Left ventricle myocardium superior (tissue), 1 donor: ENCODE measurements at places on chromosomes 1 and 21. TPM values are rescaled to one million over a fixed set of nuclear protein-coding genes. Genes with fewer than 3 reads are reported as not detected.
A peak's percentile ranks its signal among the peaks of the same experiment; 100 is the strongest.

DNA sequence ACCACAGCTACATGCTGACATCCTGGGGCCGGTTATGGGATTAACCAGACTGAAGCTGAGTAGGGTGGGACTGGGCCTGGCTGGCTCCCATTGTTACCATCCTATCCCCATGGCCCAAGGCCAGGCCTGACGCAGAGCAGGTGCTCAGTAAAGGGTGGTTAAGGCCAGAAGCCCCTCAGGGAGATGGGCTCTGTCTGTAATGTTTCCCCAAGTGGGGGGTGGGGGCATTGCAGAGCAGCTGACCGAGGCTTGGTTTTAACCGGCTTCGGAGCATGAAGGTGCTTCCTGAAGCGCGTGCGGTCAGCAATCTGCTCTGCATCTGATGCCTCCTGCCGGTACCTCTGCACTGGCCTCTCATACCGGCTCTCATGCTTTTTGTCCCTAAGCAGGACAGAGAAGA lies 83.4 kb upstream of the ACTL8 start:
- no peak for DNase-seq

DNA sequence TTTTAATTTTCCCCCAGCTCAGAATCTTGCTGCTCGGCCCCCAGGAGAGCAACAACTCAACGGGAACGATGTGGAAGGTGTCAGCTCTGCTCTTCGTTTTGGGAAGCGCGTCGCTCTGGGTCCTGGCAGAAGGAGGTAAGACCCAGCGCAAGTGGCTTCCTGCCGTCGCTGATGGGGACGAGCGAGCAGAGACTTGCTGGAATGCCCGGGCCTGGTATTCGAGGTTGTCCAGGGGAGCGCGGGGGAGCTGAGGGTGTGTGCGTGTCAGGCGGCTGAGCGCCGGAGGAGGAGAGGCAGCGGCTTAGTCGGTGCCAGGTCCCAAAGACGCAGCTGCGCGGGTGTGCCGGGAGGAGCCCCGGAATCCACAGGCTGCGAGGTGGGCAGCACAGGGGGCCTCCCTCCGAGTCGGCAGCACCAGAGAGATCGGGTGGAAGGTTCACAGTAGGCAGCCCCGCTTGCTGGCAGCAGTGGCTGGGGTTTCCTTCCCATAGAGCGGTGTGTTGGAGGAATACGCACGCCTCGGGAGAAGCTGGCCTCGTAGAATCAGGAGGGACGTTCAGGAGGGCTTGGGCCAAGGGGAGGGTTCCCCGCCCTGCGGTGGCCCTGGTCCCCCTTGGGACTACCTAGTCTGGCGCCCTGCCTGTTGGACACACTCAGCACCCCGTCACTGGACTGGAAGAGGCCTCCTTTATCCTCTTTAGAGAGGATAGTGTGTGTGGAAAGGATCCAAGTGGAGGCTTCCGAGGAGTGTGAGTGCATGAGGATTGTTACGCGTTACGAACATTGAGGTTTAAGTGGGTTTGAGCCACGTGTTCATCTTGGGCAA lies 547 bp downstream of the PDPN start:
- peak; percentile 71 for DNase-seq

DNA sequence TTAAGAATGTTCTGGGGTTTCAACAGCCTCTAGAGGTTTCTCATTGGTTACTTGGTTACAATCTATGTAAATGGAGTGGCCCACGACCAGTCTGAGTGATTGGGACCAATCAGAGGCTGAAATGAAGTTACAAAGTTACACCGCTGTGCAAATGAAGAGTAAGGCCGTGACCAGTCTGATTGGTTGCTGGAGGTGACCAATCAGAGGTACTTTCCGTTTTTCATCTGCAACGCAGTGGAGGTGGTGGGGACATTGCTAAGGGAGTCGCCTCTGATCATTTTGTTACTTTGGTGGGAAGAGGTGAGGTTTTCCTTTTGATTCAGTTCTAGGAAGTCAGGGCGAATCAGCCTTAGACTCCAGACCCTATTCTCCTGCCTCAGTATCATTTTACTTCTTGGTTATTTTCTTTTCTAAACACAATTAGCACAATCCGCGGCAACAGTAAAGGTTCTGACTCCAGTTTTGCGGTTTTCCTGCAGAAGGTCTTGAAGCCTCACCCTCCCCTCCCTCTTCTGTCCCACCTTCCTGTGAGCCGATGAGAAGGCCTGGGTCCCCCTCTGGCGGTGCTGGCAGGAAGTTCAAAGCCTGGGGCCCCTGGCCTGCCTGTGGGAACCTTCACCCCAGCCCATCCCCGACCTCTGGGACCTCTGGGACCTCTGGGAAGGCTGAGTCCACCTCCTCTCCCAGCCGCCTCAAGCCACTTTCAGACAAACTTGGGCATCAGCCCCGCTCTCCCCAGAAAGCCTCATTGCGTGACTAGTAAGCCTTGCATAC lies 38.7 kb upstream of the TTC34 start:
- no peak for DNase-seq

GRCh38 chr1:150092180-150092791 lies 24.7 kb downstream of the VPS45 start:
- no peak for DNase-seq

The LIX1L gene
- 25.2 TPM for total RNA-seq

The ZFP69 gene
- 1.9 TPM for total RNA-seq
